GM12892 (cell line): ENCODE measurements at places on chromosomes 1 and 21.

GRCh38 chr1:112744009-112744578 is 29.0 kb upstream of the PPM1J start:
- DNase-seq: no peak

DNA sequence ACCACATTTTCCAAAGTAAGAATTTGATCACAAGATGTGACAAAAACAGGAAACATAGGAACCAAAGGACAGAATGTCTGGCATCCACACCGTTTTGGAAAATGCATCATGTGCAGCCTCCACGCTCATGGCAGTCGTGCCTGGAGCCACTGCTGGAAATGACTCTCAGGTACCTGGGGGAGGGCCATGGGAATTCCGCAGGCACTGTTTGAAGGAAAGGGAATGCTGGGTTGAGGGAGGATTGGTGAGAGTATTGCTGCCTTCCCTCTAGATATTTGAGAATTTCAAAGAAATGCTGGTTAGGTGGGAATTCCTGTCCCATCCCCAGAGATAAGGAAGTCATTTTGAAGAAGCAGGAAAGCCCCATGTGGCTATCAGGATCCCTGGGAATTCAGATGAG is 10.8 kb downstream of the SLAMF1 start:
- DNase-seq: no peak

- no peak for DNase-seq
Observed at GRCh38 chr21:32765058-32765457, 6.5 kb downstream of the PAXBP1 start.

DNA sequence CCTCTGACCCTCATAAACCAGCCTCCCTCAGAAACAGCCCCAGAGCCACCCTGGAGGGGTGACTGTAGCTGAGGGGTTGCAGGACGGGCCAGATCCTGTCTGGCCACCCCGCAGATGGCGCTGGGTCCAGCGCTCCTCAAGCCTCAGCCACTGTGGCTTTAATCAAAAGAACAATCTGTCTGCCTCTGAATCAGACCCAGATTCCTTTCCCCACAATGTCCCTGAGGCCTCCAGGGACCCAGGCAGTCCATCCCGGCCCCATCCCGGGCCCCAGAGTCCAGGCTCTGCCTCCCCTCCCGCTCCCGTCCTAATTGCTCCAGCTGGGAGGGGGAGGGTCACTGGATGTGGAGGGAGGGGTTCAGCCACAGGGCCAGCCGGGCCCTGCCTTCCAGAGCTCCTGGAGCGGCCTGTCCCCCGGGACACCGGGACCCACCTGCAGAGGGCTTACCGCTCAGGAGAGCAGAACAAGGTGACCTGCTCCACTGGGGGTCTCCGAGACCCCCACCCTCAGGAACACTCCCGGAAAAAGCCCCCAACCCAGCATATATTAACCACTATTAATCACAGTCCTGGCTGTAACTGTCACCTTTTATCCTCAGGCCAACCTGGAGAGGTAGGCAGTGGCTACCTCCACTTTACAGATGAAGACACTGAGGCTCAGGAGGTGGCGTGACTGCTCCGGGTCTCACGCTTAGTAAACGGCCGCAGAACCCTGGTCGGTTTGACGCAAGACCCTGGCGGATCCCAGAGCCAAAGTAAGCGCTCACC is 836 bp upstream of the FBLIM1 start:
- DNase-seq: no peak

GRCh38 chr1:215710036-215710898 is 143.2 kb downstream of the KCTD3 start:
- DNase-seq: peak; percentile 5

DNA sequence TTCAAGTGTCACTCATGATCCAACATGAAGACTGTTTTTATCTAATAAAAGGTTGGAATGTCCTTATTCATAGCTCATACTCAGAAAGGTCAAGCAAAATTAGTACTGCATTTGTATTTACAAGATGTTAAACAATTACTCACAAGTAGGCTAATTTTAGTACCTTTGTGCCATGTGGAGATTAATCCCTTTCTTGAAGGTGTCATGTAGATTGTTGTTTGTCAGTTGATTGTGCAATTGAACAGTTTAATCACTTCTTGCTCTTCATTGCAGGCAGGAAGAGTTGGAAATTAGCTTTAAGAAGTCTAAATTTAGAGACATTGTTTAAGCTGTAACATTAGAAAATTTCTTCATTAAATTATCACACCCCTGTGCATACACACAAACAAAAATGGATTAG is 847.1 kb downstream of the KCNT2 start:
- DNase-seq: no peak

GRCh38 chr1:114482585-114482984 is 28.4 kb downstream of the TRIM33 start:
- no peak for DNase-seq

DNA sequence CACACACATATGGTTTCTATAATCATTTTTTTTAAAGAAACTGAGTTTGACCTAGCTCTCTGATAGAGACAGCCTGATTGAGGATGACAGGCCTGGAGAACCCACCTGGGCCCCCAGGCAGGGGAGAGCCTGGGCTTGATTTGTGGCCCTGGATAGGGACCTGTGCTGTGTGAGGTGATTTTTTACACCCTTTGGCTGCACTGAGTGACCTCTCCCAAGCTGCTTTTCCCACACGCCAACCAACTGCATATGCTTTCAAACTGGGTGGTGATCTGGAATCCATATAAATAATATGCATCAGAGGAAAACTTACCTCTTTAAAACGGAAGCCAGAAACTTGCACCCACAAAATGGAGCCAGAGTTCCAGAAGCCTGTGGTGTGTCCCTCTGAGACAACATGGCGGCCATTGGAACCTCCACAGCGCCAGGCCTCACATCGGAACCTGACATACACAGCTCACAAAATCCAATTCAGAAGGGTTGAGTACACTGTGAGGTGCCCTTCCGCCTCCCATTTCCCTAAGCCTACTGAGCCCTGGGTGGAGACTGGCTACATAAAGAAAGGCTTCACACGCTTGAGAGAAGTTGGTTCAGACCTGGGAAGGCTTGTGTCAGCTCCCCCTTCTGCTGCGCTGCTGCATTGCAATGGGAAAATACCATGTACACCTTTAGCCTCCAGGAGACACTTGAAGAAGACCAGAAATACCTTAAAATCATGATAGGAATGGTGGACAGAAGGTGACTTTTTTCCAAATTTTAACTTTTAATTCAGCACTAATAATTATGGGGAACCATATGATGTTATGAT is 160.7 kb downstream of the HHIPL2 start:
- no peak for DNase-seq

DNA sequence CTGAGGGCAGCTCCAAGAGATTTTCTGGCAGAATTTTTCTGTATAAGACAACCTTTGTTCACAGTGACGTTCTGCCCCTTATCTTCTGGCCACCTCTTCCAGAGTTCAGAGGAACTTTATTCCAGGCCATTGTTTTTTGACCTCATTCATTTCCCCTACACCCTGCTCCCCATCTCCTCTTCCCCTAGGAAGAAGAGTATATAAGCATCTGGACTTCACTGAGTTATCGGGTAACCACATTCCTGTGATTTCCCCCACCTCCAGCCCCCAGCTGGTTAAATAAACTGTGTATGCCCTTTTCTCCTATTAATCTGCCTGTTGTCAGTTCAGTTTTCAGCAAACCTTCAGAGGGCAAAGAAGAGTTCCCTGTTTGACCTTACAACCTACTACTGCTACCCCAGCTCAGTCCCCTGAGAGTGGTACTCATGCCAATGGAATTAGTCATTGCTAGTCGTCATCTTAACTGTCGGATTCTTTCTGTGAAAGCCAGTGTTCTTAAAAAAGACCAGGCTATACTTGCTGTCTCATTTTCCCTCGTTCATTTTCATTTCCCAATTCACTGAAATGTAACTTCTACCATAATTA is 14.3 kb upstream of the ALG14 start:
- no peak for DNase-seq
